ENCODE measurements at places on chromosomes 2 and 18. TPM values are rescaled to one million over a fixed set of nuclear protein-coding genes. Genes with fewer than 3 reads are reported as not detected.

DNA sequence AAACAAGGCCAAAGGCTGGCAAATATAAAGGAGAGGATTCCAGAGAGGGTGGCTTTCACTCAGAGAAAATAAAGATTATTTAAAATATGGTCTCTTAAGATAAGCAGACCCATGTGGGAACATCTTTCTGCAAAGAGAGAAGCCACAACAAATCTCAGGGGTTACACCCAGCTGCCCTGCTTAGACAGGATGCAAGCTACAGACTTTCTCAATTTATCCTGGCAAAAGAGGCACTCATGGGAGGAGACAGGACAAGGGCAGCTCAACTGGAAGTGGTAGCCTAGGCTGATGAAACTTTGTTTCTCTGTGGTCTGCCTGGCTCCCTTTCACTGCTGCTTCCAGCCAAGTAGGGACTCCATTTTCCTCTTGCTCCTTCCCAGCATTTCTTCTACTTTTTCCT, 25.9 kb upstream of the SULT1C4 start:
- DNase-seq = no peak

DNA sequence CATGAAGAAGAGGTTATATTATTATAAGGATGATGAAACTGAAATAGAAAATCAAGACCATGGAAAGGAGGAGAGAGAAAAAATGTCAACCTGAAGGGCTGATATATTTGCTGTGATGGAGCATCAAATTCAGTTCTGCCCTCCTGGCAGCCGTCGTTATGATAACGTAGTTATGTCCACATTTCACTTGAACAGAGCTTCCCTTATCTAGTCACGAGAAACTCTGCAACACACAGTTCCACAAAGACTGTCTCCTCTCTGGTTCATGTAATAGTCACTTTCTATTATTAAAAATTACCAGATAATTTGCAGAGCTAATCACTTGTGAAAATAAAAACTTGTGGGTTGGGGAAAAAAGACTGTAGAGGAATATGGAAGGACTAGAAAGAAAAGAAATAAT, 19.5 kb upstream of the RBMS1 start:
- DNase-seq = no peak

DNA sequence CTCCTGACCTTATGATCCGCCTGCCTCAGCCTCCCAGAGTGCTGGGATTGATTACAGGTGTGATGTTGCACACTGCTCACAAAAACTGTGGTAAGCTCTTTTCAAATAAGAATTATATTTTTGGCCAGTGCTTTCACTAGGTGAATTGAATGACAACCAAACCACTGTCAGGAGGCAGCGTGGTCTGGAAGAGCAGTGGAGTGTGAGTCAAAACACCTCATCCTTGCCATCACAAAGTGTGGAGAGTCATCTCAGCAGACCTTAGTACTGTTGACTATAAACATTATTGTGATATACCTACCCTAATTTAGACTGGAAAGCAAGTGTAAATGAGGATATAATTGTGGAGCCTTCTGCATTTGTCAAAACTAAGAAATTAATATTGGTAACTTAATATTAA, 61.3 kb downstream of the UBE2E3 start:
- no peak for DNase-seq

DNA sequence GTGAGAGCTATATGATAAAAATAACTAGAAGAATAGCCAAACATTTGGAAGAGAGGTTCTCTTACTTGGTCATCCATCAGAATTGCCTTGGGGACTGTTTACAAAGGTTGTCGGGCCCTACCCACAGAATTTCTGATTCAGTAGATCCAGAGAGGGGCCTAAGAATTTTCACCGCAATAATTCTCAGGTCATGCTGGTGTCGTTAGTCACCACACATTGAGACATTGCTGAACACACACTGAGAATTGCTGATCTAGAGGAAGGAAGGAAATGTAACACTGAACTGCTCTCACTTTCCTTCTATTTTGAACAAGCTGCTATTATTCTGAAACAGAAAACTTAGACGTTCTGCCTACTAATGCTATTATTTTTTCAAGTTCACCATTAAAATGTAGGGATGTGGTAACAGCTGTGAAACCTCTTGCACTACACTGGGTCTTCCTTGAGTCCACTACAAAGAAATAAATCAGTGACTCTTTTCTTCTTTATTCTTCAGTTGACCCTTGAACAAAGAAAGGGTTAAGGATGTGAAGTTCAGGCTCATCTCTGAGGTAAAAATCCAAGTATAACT, 491.3 kb downstream of the DPP10 start:
- no peak for DNase-seq

GRCh38 chr2:134275058-134275862, 21.4 kb downstream of the MGAT5 start:
- no peak for DNase-seq

- no peak for DNase-seq
These were observed 42.0 kb upstream of the UBE2E3 start for GRCh38 chr2:180938451-180938850.

- no peak for DNase-seq
These were observed 10.8 kb downstream of the TYMS start for GRCh38 chr18:668260-668659.

DNA sequence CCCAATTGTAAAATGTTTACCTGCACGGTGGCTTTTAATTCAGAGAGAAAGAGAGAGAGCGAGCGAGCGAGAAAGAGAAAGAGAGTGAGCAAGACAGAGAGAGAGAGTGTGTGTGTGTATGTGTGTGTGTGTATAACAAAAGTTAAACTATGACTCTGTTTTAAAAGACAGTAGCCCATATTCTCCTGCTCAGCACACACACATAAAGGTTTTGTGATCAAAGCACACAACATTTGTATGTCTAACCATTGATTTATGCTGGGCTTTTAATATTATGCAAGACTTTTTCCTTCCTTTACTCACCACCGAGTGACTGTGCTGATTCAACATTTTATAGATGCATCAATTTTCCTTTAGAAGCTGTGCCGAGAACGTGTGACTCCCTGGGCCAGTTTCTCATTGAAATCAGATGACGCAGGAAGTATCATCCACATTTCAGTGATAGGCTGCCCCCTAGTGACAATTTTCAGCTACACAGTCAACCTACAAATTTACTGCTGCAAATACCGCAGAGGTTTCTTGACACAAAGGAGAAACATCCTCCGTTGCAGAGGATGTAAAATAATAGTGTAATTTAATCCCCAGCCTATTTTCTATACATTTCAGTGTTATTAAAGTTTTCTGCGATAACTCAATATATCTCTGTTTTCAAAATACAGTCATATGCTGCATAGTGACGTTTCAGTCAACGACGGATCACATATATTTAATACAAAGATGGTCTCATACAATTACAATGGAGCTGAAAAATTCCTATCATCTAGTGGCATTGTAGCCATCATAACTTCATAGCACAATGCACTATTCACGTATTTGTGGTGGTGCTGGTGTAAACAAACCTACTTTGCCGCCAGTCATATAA, 165.9 kb upstream of the TANK start:
- peak; percentile 92 for DNase-seq

- DNase-seq = peak; percentile 16
These were observed 33.2 kb downstream of the MYO5B start for GRCh38 chr18:50161597-50162205.

- no peak for DNase-seq
These were observed 10.2 kb downstream of the RAB10 start for GRCh38 chr2:26043862-26044696.

DNA sequence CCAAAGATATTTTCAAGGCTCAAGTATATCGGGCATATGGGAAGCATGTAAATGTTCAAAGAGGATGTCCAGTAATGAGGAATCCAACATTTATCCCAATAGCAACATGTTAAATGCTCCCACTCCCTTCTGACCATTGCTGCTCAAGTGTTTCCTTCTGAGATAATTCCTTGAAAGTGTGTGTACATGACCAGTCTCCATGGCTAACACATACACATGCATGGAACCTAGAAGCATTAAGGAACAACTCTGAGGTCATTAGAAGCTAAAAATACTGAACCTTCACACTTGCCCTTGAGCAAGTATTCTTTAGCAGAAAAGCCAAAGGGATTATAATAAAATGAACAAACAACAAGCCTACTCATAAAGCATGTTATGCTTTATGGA, 433.8 kb upstream of the TCF4 start:
- DNase-seq = no peak

DNA sequence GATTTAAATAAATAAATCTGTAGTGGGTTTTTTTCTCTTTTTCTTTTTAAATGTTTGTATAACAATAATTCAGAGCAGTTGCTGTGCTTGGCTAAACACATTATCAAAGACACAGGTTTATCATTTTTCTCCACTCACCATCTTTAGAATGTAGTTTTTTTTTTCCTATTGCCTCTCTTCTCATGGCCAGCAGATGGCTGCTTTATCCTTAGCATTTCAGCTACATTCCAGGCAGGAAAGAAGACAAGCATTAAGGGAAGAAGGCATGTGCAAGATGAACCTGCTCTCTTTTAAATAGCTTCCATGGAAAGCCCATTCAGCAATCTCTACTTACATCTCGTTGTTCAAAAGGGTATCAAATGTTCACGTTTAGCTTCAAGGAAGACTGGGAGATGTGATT, 42.6 kb downstream of the ARHGAP15 start:
- DNase-seq = peak; percentile 36

GRCh38 chr2:62102402-62102920, 93.5 kb upstream of the B3GNT2 start:
- DNase-seq = no peak

DNA sequence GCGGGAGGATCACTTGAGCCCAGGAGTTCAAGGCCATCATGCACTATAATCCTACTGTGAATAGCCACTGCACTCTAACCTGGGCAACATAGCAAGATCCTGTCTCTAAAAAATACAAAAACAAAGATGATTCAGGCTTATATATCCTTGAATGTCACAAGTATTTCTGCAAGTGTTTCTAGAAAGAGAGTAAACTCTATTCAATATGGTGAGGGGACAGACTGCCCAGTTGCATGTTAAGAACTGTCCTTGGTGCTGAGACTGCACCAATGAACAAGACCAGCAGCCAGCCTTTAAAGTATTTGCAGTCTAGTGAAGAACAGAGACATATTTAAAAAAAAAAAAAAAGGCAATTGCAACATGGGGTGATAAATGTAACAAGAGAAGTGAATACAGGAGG, 16.4 kb downstream of the MAP3K19 start:
- DNase-seq = peak; percentile 45

DNA sequence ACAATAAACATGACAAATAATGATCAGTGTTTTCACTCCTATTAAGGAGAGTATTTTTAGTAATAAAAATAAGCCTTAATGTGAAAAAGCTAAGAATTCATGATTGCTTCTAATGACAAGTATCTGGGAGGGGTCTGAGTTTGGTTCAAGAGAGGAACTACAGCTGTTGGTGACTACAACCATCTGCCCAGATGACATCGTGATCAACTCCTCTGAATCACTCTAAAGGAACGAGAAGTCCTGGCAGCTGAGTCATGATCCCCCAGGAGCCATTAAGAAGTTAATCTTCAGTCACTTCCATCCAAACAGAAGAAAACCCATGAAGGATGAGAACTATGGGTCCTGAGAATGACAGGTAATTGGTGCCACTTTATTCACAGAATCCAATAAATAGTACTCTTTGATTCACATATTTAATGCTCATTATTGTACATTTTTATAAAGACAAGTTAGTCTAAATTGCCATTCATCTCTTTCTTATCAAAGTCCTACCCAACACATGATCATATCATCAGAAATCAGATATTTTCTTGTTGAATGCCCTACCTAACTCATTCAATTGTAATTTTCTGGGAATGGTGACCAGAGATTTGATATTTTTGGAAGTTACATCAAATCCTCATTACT, 6.8 kb downstream of the TFPI start:
- peak; percentile 37 for DNase-seq

GRCh38 chr2:163834221-163834620, 98.4 kb upstream of the FIGN start:
- no peak for DNase-seq

- DNase-seq = no peak
These were observed 57.6 kb downstream of the APOB start for GRCh38 chr2:20986024-20986939.

The RTP5 gene
- total RNA-seq = not detected

The CHRNA1 gene
- 47.4 TPM for total RNA-seq

The TUBB8B gene
- not detected for total RNA-seq

The RAX gene
- not detected for total RNA-seq

The LIPG gene
- 2.9 TPM for total RNA-seq

The TMEM247 gene
- not detected for total RNA-seq

The IL36A gene
- 0.72 TPM for total RNA-seq

The SMAD4 gene
- total RNA-seq = 86.1 TPM

The BOK gene
- total RNA-seq = 28.0 TPM

The CTNNA2 gene
- 0.92 TPM for total RNA-seq
